ENCODE measurements at places on chromosomes 7 and 10. TPM values are rescaled to one million over a fixed set of nuclear protein-coding genes. Genes with fewer than 3 reads are reported as not detected.

FAM13C gene
- total RNA-seq = not detected

WDR37 gene
- total RNA-seq = 21.1 TPM

PON3 gene
- total RNA-seq = not detected

GIGYF1 gene
- total RNA-seq = 49.1 TPM

- peaks cover 55% of the 10 kb centered on the region for H3K4me1 ChIP-seq
- peak overlapping the region; percentile 95 for H3K27ac ChIP-seq
- peak overlapping the region; percentile 47 for H3K4me3 ChIP-seq
- peaks cover 3% of the 10 kb centered on the region for H3K36me3 ChIP-seq
- peak; percentile 52 for DNase-seq
Measured at GRCh38 chr10:97412891-97413304, 11.8 kb upstream of the RRP12 start.

DNA sequence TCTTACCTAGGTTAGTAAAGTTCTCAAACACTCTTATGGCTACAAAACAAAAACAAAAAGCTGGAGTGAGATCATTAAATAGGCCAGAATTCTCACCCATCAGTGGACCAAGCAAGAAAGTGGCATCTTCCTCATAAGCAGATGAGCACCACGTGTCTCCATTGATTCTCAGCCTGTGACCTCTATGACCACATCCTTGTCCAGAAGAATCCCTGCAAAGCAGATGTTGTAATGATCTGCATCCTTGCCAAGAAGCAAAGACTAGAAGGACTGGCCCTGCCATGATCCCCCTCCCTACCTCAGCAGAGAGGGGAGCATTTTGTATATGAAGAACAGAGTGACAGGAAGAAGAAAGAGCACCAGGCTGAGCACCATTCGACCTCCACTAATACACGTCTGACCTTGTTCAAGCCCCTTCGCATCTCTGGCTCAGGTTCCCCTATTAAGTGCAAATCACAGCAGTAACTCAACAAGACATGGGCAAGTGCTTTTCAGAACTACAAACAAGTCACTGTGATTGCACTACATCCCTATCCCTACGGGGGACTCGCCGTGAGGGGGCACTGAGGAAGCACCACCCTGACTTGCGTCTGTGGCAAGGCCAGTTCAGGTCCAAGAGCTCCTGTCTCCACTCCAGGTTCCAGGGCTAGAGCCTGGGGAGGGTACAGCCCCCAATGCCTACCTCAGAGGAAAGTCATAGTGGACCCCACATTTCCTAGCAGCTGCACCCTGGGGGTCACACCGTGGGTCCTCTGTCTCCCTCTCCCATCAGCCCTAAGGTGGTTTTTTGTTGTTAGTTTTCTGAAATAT lies 22.2 kb upstream of the RASSF4 start:
- peaks cover 3% of the 10 kb centered on the region for H3K27me3 ChIP-seq
- H3K4me1 ChIP-seq = peaks cover 11% of the 10 kb centered on the region
- DNase-seq = no peak
- no peak overlapping the region for H3K27ac ChIP-seq

- H3K27me3 ChIP-seq = peaks cover 4% of the 10 kb centered on the region
- no peak for DNase-seq
- no peak overlapping the region for H3K27ac ChIP-seq
- no peaks in the 10 kb centered on the region for H3K36me3 ChIP-seq
- H3K4me1 ChIP-seq = peaks cover 6% of the 10 kb centered on the region
- H3K4me3 ChIP-seq = no peak overlapping the region
Measured at GRCh38 chr10:70966646-70967553, 78.5 kb upstream of the PCBD1 start.

SYT15 gene
- 1.5 TPM for total RNA-seq

GRCh38 chr10:73799899-73800559 lies 11.4 kb downstream of the NDST2 start:
- no peaks in the 10 kb centered on the region for H3K27me3 ChIP-seq
- peak overlapping the region; percentile 40 for H3K27ac ChIP-seq
- H3K4me3 ChIP-seq = no peak overlapping the region
- peaks cover 52% of the 10 kb centered on the region for H3K36me3 ChIP-seq
- DNase-seq = no peak
- peaks cover 12% of the 10 kb centered on the region for H3K4me1 ChIP-seq
